Panc1 (cell line): ENCODE measurements at places on chromosomes 2 and 18.

- DNase-seq = peak; percentile 91
Measured at GRCh38 chr18:74951165-74951760, 257.7 kb downstream of the PTGR3 start.

GRCh38 chr2:219109471-219109870 lies 48.8 kb upstream of the IHH start:
- no peak for DNase-seq

GRCh38 chr18:51150113-51150700 lies 47.3 kb downstream of the MEX3C start:
- no peak for DNase-seq

GRCh38 chr2:182220998-182221397 lies 205.8 kb downstream of the PDE1A start:
- DNase-seq = no peak

DNA sequence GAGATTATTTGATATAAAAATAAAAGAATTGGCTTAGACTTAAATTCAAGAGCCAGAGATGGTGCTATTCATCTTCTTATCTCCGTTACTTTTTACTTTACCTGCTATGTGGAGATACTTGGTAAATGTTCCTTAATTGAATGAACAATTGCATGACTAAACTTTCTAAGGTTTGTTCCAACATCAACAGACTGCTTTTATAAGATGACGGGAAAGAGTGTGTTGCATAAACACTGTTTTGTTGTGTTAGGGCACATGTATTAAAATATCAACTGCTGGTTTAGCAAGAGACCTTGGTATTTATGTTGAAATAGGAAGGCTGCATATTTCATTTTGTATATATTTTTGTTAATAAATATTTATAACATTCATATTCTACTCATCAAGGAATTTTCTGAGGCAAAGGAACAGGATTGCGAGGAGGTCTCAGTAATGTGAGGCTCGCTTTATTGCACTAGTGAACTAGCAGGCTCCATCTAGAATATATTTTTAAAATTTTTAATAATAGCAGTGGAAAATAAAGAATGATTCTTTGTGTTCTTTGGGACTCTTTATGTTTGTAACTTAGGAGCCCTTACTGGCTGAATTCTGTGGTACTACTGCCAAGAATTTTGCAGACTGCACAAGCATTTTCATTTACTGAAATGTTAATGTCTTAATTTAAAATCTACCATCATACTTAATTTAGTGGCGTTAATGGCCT lies 10.7 kb upstream of the NFE2L2 start:
- DNase-seq = no peak

DNA sequence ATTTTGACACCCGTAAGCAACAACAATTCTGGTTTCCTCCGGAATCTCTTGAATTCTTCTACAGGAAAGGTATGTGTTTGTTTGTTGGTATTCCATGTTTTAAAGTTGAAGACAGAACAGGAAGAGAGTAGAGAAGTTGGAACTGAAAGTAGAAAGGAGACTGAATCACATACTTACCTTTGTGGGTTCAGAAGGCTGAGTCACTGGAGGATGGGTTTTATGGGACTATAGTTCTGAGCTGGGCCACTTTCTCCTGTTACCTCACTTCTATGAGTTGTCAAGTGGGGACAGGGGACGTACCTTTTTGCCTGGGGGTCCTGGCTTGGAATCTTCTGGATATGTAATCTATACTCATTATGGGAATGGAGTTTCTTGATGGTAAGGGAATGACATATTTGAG lies 40.9 kb downstream of the KDM3A start:
- no peak for DNase-seq

DNA sequence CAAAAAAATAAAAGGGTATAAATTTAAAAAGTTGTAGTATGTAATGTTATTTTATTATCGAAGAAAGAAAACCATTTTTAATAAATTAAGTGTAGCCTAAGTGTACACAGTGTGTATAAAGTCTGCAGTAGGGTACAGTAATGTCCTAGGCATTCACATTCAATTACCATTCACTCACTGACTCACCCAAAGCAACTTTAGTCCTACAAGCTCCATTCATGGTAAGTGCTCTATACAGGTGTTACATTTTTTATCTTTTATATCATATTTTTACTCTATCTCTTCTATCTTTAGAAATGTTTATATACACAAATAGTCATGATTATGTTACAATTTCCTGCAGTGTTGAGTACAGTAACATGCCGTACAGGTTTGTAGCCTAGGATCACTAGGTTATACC lies 59.5 kb downstream of the RABL2A start:
- DNase-seq = no peak

DNA sequence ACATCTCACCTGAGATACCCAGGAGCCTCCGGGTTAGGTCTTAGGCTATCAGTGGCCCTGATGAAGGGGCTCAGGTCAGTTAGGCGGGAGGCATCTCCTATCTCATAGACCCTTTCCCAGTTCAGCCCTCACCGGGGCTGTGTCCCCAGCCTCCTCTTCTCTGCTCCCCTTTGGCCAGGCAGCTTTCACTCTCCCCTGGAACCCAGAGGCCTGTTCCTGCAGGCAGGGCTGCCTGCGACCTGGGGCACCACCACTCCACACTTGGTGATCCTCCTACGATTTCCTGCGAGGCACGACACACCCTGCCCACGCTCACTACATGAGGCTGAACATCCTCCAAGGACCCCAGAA lies 51.2 kb downstream of the SFXN5 start:
- DNase-seq = no peak

GRCh38 chr2:219508971-219509779 lies 5.1 kb upstream of the ASIC4 start:
- DNase-seq = no peak

- DNase-seq = peak; percentile 15
Measured at GRCh38 chr18:7021994-7022840, 95.4 kb downstream of the LAMA1 start.

GRCh38 chr2:222945887-222946286 lies 85.1 kb downstream of the ACSL3 start:
- no peak for DNase-seq

DNA sequence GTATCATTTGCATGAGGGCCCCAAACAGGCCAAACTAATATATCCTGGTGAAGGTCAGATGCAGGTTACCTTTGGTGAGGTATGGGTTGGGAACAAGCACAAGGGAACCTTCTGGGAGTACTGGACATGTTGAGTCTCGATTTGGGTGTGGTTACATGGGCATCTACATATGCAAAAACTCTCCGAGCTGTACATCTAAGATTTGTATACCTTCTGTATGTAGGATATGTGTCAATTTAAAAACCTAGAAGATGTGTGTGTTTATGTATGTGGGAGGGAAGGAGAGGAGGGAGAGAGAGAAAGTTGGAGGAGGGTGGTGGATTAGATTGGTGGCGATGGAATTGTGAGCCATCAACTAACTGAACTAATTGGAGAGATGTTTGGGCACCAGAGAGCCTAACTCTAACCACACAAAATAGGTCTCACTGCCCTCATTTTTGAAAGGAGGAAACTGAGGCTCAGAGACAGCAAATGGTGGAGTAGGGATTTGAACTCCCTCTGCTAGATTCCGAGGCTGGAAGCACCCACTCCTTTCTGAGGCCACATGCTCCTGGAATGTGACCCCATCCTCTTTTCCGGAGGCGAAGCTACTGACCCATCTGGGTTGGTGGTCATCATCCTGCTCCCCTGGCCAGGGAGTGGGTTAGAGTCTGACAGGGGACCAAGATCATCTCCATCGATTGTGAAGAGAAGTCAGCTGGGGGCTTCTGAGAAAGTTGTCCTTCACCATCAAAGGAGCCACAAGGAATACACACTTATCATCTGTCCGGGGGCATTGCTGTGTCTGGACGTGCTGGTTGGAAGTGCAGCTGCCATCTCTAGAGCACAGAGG lies 107.3 kb upstream of the MYCN start:
- no peak for DNase-seq

DNA sequence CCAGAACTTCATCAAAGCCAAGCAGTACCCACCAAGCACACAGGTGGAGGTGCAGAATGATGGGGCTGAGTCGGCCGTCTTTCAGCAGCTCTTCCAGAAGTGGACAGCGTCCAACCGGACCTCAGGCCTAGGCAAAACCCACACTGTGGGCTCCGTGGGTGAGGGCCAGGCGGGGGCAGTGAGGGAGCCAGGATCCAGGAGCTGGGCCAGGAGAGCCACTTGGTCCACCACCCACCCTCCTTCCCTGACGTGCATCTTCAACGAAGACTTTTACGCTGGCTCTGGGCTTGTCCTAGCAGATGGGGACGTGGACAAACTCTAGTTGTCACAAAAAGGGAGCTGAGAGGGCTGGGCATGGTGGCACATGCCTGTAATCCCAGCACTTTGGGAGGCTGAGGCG lies 11.8 kb downstream of the VIL1 start:
- no peak for DNase-seq

DNA sequence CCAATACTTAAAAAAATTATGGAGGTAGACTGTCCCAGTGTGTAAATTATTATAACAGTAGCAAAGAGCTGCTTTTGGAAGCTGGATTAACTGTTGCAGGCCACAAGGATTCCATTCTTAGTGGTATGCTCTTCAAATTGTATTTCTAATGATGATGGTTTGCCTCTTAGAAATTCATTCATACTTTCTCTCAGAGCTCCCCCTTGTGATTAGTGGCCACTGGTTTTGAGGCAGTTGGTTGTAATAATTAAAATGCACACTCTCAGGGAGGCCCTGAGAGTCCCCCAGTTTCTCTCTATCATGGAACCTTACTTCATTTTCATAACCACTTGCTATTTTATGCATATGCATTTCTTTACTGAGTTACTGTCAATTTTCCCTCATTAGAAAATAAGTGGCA lies 122.5 kb downstream of the PLA2R1 start:
- no peak for DNase-seq

DNA sequence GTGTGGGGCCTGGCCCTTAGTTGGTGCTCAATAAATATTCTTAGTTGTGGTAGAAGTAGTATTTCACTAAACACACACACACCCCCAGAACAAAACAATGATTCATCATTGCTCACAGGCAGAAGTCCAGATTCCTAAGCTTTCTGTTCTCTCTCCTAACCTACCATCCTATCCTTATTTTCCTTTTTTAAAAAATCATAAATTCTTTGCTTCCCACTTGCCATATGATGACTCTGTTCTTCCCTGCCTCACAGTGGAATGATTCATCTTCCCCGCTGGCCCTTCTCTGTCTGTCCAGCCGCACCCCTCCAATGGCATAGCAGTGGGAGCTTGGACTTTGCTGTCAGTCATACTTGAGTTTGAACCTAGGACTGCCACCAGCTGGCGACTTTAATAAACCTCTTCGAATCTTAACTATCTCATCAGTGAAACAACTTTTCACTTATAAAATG lies 5.2 kb downstream of the EML6 start:
- no peak for DNase-seq

GRCh38 chr18:29874519-29875098 lies 1167.9 kb downstream of the DSC3 start:
- peak; percentile 2 for DNase-seq

GRCh38 chr2:236646441-236646840 lies 76.8 kb downstream of the ACKR3 start:
- no peak for DNase-seq
